SHP77 treated with DMSO at 0.1 percent for 48 hours (cell line): ENCODE measurements at places on chromosomes 4 and X.
A peak's percentile ranks its signal among the peaks of the same experiment; 100 is the strongest.

DNA sequence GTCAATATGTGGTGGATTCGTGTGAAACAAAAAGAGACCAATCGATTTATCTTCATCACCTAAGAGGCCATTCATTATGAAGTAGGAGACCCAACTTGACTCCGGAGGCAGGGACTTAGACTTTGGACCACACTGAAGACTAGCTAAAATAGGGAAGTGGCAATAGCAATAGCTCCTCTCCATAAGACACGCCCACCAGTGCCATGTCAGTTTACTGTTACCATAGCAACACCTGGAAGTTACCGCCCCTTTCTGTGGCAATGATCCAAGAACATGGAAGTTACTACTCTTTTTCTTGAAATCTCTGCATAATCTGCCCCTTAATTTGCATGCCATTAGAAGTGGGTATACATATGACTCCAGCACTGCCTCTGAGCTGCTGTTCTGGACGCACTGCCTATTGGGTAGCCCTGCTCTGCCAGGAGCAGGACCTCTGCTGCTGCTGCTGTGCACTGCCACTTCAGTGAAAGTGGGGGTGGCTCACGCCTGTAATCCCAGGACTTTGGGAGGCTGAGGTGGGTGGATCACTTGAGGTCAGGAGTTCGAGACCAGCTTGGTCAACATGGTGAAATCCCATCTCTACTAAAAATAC lies 163.2 kb downstream of the PRKX start:
- DNase-seq, result no peak

DNA sequence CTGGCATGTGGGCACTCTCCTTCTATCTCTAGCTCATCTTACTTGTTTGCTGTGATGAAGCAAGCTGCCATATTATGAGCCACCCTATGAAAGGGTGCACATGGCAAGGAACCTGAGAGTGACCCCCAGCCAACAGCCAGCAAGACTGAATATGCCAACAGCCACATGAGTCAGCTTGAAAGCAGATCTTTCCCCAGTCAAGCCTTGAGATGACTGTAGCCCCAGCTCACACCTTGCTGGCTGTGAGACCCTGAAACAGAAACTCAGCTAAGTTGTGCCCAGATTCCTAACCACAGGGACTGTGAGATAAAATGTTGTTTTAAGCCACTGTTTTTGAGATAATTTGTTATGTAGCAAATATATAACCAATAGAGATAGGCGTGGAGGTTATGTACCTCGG lies 36.2 kb downstream of the KDM5C start:
- no peak for DNase-seq

DNA sequence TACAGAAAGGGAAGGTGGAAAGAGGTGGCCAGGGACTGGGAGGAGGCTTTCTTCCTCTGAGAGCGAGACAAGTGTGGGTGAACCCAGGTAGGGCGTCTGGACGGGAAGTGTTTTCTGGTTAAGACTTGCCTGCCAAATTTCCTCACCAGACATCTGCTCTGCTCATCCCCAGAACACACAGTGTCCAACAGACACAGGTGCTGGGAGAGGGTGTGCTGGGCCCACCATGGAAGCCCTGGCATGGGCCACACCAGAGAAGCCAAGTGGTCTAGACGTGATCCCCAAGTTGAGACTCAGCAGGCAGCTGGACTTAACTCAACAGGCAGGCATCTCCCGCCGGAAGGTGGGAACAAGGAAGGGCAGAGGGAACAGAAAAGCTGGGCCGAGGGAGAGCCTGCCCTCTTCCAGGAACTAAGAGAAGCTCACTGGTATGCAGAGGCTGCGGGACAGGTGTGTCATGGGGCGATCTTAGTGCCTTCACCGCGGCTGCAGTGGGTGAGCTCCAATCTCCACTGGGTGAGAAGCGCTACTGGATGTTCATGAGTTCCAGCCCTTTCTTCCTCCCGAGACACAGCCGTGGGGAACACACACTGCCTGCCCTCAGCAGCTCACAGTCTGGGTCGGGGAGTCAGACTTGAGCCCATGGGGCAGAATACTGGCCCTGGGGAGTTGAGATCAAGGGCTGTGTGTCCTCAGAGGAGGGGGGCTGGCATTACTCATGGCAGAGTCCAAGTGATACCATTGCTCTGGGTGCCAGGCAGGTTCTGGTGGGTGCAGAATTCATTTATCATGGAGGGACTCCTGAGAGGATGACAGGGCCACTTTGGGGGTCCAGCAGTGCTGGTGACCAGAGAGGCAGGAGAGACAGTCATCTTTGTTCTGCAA lies 110.2 kb downstream of the CPZ start:
- no peak for DNase-seq

GRCh38 chrX:72624194-72624593 lies 51.6 kb upstream of the HDAC8 start:
- DNase-seq, result no peak

DNA sequence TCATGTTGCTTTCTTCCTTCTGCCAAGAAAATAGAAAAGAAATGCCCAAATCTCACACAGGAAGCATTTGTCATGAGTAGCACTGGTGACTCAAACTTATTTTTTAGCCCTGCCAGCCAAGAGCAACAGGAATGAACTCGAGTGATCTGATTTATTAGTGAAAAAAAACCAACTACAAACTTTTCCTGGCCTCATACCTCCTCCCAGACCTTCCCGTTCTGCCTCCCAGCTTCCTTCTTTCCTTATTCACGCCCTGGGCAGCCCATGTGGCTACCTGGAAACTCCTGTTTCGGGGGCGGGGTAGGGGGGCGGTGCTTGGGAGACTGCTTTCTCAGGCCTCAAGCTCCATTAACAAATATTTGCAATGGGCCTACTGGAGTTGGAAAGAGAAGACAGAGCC lies 178.5 kb downstream of the NHS start:
- DNase-seq, result no peak

DNA sequence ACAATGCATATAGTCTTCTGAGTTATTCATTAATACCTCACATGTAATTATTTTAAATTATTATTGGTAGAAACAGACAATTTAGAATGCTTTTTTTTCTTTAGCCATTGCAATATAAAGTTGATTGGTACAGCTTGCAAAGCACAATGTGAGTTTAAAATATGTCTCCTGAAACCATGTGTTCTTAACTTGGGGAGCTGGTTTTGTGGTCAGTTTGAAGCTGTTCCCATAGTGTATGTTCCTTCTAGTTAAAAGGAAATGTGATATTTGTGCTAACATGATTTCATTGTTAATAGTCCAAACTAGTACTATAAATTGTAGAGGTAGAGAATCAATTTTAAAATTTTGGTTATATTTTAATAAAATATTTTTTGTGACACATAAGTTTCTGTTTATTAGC lies 247.2 kb downstream of the BMPR1B start:
- DNase-seq, result no peak

DNA sequence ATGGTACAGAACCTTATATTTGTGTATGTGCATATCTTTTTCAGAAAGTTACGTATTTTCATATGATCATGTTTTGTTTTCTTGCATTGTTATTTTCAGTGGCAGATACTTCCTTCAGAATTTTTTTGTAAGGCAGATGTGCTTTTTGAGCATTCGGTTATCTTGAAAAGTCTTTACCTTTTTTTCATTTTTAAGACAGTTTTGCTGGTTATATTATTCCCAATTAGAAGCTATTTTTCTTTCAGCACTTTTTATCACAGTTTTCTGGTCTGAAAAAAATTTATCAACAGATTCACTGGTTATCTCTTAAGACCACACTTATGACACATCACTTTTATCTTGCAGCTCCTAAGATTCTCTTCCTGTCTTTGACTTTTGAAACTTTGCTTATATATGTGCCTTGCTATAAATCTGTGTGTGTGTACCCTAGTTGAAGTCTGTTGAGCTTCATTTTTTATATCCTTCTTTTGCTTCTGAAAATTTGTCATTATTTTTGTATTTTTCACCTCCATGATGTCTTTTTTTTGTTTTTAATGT lies 53.1 kb downstream of the ZNF732 start:
- DNase-seq, result no peak

- DNase-seq, result no peak
Observed at GRCh38 chr4:52704133-52704532, 45.0 kb upstream of the USP46 start.

DNA sequence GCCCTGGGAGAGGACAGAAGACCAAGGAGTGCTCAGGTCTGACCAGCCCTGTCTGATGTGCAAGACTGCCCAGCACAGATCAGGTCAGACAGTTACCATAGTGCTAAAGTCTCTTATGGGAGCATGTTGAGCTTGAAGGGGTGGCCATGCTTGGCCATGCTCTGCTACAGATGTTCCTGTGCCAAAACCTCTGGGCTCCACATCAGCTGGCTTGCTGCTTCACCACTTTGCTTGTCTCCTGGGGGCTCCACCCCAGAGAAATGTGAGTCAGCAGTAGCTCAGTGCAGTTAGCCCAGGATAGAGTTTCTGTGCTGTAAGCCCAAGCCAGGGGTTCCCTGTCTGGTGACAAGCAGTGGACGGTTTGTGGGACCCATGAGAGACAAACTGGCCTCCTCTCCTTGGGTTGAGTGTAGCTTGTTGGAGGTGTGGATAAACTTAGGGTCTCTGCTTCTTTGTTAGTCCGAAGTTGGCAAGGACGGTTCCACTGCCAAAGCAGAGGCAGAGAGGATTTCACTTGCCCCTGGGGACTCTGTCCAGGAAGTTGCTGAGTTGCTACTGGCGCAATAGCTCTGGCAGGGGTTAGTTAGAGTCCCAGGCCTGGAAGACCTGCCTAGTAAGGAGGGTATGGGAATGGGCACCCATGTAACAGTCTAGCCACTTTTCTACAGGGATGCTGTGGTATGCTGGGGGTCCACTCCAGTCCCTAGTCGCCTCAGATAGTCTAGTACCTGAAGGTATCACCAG lies 8.7 kb upstream of the TMSB15C start:
- no peak for DNase-seq

- peak; percentile 21 for DNase-seq
Observed at GRCh38 chrX:31993637-31994036, 921.8 kb upstream of the FTHL17 start.

GRCh38 chr4:3386526-3386925 lies 55.2 kb upstream of the HGFAC start:
- no peak for DNase-seq

DNA sequence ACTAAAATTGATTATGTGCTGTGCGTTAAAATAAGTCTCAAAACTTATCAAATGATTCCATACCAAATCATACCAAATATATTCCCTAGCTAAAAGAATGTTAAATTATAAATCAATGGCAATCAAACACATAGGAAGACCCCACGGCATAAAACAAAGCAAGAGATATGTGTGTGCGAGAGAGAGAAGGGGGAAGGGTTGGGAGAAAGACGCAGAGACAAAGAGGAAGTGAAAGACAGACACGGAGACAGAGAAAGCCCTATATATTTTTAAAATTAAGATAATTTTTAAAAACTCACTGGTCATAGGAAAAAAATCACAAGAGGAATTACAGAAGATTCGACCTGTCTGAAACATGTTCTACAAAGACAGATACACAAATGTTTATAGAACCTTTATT lies 371.4 kb downstream of the NLGN4X start:
- no peak for DNase-seq

- DNase-seq, result no peak
Observed at GRCh38 chr4:56803471-56803870, 18.0 kb downstream of the SPINK2 start.

GRCh38 chr4:156559346-156559745 lies 412.3 kb downstream of the PDGFC start:
- no peak for DNase-seq

DNA sequence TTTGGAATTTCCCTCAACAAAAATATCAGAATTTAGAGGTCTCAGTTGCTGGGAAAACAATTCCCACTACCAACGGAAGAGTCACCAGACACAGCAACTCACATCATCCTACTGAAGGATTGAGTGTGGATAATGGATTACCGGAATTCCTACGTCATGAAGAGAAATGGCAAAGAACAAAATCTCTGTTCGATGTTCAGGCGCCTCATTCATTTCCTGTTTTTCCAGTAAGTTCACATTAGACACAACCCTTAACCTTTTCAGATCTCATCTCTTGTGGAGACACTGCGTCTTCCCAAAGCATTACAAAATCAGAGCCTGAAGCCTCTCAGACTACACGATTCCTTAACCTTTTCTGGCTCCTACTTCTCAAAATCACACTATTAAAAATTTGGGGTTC lies 58.5 kb upstream of the CPEB2 start:
- no peak for DNase-seq
